ENCODE measurements at places on chromosomes 7 and 10.

DNA sequence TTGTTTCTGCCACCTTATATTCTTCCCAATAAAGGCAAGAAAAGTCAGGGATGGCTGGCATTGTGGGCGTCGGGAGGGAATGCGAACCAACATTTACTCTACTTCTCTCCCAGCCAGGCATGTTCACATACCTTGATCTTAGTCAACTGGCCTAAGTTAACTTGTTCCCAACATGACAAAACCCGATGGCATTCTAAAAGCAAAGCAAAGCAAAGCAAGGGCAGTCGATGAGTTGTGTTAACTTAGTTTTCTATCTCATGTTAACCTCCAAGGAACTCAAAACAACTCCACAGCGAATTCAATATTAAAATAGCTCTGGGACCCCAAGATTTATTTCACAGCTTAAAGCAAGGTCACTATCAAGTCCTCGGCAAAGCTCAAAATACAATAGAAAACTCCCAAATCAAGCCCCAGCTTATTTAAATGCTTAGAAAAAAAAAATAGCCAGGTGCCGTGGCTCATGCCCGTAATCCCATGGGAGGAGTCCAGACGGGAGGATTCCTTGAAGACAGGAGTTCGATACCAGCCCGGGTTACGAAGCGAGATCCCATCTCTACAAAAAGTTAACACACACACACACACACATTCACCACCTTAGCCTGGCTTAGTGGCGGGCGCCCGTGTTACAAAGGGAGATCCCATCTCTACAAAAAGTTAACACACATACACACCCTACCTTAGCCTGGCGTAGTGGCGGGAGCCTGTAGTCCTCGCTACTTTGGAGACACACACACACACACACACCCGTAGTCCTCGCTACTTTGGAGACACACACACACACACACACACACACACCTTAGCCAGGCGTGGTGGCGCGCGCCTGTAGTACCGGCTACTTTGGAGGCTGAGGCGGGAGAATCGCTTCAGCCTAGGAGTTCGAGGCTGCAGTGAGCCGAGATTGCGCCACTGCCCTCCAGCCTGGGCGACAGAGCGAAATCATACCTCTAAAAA, 901 bp upstream of the CCNY start:
- peak; percentile 50 for DNase-seq

DNA sequence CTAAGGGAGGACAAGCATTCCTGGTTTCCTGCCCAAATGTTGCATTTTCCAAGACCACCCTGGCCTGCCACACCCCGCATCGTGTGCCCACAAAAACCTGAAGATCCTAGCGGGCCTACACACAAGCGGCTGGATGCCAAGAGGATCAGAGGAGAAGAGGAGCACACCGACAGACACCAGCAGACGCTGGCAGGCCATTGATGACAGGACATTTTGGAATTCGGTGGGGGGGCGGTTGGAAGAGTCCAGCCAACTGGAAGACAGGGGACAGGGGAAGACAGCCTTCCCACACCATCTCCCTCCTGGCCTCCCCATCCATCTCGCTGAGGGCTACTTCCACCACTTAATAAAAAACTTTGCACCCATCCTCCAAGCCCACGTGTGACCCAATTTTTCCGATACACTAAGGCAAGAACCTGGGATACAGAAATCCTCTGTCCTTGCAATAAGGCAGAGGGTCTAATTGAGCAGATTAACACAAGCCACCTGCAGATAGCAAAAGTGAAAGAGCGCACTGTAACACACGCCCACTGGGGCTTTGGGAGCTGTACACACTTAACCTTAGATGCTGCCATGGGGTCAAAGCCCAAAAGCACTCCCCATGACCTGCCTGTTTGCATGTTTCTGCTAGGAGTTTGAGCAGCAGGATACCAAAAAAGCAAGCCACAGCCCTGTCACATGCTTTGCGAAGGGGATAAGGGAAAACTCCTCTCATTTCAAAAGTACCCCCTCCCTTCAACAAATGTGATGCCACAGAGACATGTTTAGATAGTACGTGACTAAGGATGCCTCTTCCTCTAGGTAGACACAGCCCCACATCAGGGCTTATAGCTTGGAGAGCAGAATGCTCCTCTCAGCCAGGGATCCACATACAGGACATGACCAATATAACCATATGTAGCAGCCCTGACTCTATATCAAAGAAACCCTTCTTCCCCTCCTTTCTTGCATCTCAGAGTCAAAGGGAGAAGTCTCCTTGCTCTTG, 13.4 kb upstream of the SMNDC1 start:
- peak; percentile 7 for DNase-seq

- DNase-seq, result no peak
These were observed 147.6 kb downstream of the DIP2C start for GRCh38 chr10:541750-542371.

- DNase-seq, result no peak
These were observed 19.0 kb downstream of the SH2B2 start for GRCh38 chr7:102305414-102306268.

DNA sequence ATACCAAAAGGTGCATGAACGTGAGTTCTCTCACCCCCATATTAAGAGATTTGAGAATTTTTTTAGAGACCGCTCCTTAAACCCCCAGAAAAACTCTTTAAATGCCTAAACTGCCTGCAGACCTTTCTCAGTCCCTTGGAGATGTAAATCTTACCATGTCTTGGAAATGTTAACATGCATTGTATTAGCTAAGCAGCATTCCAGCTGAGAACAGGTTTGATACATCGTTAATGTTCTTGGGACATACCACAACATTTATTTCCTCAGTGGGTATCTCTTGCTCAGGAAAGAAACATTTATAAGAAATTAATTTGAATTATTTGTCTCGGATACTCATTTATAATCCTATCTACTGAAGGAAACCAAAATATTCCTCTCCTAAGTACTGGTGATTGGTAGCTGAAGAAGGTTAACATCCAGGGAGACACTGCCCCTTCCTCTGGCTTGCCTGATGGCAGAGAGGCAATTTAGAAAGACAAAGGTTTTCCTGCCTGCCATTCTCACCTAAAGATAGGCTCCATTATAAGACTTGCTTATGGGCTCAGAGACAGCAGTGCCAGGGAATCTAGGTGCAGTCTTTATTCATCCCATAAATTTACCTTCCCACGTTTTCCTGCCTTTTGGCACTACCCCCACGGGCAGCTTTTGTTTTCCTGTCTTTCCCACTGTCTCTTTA, 141.2 kb downstream of the COBL start:
- DNase-seq, result no peak

GRCh38 chr10:29322918-29323317, 34.0 kb downstream of the LYZL1 start:
- DNase-seq, result no peak

- DNase-seq, result no peak
These were observed 503.8 kb downstream of the GRID1 start for GRCh38 chr10:85862771-85863170.

- no peak for DNase-seq
These were observed 189.4 kb downstream of the ELFN1 start for GRCh38 chr7:1859266-1860035.

- DNase-seq, result no peak
These were observed 33.8 kb downstream of the HIP1 start for GRCh38 chr7:75704928-75705327.
